ENCODE measurements at places on chromosomes 3 and 15.

DNA sequence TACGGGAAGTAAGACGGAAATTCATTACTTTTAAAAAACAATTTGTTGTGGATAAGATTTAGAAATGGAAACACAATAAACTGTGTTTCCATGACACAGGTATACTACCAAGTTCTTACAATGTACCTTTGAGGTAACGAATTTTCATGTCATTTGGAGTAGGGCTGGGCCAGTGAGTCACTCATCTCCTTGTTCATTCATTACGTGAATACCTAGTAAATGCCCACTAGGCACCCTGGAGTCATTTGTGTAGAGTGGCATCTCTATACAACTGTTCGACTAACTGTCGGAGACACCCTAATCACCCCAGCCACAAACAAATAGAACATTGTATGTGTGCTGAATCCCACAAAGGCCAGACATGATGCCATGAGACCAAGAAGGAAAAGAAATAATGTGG is 94.8 kb downstream of the IGF1R start:
- no peak for DNase-seq

DNA sequence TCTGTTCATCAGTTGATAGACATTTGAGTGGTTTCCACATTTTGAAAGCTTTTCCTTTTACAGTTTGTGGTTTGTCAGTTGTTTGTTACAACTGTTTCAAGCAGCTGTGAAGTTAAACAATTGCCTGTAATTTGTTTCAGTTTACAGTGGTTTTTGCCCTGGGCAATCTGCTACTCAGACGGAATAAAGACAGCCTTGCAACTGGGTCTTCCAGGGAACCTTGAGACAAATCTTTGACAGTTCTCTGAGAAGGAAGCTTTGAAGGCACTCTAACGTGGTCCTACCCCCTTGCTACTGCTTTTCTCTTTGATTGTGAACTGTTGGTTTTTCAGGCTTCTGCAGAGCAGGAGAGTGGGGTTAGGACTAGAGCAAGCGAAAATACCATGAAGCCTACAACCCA is 28.0 kb downstream of the LRRC28 start:
- DNase-seq, result no peak

- DNase-seq, result peak; percentile 9
These were observed 1.4 kb downstream of the PARP14 start for GRCh38 chr3:122681974-122682409.

GRCh38 chr3:160781402-160781801 is 25.4 kb downstream of the PPM1L start:
- no peak for DNase-seq

- DNase-seq, result no peak
These were observed 350.5 kb downstream of the LRTM1 start for GRCh38 chr3:54577313-54577712.

GRCh38 chr3:11074451-11074850 is 79.8 kb upstream of the HRH1 start:
- DNase-seq, result no peak

- no peak for DNase-seq
These were observed 81.6 kb upstream of the HERC1 start for GRCh38 chr15:63915209-63915872.

All from EH (cell line).